ENCODE measurements at places on chromosomes 5 and 9.

DNA sequence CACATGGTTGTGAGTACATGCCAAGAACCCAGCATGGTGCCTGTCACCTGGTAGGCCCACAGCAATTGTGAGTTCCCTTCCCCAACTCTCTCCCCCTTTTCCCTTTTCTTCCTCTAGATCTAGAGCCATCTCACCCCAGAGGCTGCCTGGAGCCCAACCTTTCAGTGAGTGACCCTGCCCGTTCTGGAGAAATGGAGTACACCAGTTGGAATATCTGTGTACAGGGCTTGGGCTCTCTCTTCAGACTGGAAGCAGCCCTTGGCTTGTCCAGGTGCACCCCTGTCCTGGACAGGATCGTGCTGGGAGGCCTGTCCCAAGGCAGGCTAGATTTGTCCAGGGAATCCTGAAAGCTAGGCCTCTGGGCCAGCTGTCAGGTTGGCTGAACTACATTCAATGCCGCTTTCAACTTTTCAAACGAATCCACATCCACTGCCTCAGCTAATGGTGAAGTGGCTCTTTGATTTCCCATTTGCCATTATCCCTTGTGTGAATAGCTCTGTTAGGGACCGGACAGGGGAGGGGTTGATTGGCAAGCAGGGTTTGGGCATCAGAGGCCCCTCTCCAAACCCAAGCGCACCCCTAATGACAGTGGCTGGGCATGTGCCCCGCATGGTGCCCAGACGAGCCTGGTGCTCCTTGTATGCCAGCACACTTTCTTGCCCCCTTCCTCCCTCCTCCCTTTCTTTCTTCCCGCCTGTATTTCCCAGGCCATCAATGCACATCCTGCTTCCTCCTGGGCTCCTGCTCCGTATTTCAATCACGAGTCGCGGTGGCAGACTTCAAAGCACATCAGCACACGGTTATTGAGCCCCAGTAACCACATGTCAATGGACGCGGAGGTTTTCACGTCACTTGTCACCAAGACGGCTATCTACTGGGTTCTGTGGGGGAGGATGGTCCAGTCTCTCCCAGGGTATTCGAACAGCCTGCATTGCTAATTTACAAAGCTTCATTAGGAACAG lies 211.2 kb downstream of the DAB2IP start:
- no peak for DNase-seq

- DNase-seq = no peak
Measured at GRCh38 chr9:79247021-79247420, 324.7 kb upstream of the TLE4 start.

GRCh38 chr9:88235615-88236014 lies 97.3 kb upstream of the SPATA31C2 start:
- no peak for DNase-seq

- no peak for DNase-seq
Measured at GRCh38 chr5:113364466-113364865, 70.3 kb downstream of the TSSK1B start.

GRCh38 chr5:66565878-66566277 lies 30.3 kb upstream of the MAST4 start:
- no peak for DNase-seq

DNA sequence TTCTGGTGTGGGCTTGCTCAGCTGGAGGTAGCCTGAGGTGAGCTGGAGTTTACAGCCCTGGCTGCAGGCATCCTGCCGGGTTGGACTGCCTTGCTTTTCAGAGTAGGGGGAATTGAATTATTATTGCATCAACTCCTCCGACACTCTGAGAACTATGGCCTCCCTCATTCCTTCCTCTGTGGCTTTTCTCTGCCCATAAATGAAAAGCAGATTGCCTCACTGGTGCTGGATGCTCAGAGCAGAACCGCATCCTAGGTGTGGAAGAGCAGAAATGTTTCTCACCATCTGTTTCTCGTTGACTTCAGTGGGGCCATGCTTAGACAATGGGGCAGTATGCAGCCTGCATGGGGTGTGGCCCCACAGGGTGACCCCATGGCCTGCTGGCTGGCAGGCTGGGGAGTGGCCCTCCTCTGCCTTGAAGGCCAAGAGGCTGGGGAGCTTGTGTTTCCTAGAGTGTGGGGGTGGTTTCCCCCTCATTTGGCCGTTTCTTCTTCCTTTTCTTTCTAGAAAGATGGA lies 27.3 kb upstream of the TGFBI start:
- no peak for DNase-seq

- DNase-seq = no peak
Measured at GRCh38 chr5:9498541-9499497, 47.1 kb downstream of the SEMA5A start.

DNA sequence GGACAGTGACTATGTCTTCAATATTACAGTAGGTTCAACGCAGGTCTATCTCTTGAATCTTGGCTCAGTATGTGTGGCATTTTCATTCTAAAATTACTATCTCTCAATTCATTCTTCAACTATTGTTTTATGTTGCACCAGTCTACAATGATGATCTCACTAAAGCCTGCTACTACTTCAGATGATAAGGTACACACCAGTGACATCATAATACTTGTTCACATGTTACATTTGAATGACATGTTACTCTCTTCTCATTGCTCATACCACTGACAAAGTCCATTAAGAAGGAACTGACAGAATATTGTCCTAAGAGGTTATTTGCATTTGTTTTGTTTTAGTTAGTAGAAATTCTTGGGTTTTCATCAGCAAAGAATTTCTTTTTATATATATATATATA lies 165.2 kb upstream of the ST8SIA4 start:
- DNase-seq = no peak

- DNase-seq = no peak
Measured at GRCh38 chr5:151578326-151579025, 12.7 kb downstream of the FAT2 start.

DNA sequence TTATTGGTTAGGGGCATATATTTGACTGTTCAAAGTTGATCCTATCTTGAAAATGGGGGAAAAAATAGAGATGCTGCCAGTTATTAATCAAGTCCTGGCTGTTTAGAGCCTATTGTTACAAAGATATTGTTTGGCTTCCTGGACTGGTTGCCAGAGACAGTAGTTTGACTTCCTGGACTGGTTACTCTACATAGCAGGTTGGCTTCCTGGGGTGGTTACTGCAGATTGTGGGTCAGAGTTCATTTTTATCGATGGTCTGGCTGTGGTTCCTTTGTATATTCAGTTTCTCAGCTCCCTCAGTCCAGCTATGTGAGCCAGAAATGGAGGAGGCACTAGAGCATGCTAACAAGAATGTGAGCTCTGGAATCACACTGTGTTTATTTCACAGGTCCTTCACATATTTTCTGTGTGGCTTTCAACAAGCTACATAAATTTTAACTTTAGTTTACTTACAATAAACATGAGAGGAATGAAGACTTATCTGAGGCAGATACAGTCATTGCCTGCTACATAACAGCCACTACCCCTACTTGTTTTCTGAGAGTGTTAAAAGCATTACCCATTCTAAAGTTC lies 137.6 kb downstream of the TRPM3 start:
- no peak for DNase-seq

DNA sequence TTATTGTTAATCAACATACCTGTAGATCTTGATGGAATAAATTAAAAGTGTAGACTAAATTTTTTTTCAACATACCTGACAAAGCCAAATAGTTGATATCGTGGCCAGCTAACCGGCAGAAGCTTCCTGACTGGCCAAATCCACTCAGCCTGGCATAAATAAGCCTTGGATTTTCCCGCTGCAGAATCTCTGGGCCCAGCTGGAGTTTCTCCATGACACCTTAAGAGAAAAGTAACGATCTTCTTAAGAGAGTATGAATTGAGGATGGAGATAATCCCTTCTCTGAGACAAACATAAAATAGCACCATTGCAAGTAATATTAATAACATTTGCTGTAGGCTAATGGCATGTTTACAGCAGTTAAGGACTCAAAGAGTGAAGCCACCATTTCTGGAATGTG lies 2.2 kb downstream of the AMACR start:
- DNase-seq = no peak

DNA sequence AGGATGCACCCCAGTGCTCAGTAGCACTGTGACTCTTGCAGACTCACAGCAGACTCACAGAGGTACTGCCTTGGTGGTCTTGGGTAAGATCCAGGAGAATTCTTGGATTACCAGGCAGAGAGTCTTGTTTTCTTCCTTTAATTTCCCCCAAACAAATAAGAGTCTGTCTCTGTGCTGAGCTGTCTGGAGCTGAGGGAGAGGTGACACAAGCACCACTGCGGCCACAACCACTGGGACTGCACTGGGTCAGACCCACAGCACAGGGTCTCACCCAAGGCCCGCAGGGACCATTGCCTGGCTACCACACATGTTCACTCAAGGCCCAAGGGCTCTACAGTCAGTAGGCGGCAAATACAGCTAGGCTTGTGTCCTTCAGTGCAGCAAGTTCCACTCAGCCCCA lies 11.4 kb upstream of the YTHDC2 start:
- DNase-seq = no peak

DNA sequence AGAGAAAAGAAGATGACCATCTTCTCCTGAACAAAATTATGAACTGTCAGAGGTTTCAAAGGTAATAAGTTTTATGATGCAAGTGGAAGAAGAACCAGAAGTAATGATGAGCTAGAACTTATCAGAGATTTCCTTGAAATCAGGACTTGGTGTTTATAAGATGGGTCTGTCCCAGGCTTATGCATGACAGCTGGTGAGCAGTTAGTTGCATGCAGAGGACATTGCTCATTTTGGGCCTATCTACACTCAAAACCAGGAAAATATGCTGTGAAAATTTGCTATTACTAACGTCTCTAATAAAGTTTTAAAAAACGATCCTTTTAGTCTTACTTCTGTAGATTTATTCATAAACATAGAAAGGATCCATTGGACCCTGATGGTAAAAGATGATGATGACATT lies 6.6 kb upstream of the STC2 start:
- no peak for DNase-seq

DNA sequence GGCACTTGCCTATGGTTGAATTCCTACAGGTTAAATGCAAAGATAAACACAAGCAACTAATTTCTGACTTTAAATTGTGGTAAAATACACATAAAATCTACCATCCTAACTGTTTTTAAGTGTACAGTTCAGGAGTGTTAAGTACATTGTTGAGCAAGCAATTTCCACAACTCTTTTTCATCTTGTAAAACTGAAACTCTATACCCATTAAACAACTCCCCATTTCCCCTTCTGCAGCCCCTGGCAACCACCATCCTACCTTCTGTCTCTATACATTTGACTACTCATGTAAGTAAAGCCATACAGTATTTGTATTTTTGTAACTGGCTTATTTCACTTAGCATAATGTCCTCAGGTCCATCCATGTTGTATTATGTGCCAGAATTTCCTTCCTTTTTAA lies 38.5 kb upstream of the STX17 start:
- DNase-seq = no peak

DNA sequence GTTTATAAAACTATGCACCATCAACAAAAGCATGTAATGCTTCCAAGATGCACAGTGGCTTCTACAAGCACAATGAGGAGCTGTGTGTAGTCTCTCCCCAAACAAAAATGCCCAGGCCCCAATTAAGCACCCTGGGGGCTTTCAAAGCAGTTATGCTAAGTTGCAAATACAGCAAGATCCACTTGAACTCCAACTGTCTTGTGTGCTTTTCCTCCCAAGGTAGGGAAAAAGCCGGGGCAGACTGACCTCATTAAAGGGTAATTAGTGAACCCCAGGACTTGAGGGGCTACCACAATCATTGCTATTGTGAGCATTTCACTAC lies 13.1 kb downstream of the ZNF608 start:
- DNase-seq = no peak

GRCh38 chr9:15086778-15087324 lies 176.6 kb upstream of the FREM1 start:
- no peak for DNase-seq

DNA sequence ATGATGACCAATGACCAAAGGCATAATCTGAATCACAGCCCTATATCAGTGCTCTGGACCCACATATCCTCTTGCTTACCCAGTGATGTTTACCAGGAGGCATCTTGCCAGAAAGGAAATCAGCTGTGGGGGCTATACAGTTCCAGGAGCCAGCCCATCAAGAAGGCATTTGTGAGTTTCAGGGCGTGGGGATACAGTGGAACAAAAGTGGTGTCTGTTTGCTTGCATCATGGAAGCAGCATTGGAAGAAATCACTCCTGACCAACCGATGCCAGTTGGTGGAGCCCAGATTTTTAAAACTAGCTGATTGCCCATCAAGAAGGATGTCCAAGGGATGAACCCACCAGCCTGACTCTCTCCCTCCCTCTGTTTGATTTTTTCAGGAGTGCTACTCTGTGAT lies 106.5 kb upstream of the EGFLAM start:
- no peak for DNase-seq

DNA sequence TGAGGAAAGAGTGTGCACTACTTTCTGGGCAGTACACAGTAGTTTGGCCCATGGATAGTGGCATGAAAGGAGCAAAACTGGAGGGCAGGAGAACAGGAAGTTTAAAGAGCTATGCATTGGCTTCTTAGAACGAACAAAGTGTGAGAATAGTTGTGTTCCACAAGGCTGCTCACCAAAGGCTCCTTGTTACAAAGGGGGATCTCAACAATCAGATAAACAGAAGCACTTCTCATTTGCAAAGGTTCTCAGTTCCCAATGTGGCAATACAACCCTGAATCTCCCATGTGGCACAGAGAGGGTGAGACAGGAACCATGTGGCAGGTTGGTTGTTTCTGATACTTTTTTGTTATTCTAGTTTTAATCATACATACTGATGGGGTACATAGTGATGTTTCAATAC lies 158.4 kb downstream of the CARTPT start:
- DNase-seq = no peak

GRCh38 chr5:149223081-149223848 lies 48.4 kb upstream of the AFAP1L1 start:
- no peak for DNase-seq

DNA sequence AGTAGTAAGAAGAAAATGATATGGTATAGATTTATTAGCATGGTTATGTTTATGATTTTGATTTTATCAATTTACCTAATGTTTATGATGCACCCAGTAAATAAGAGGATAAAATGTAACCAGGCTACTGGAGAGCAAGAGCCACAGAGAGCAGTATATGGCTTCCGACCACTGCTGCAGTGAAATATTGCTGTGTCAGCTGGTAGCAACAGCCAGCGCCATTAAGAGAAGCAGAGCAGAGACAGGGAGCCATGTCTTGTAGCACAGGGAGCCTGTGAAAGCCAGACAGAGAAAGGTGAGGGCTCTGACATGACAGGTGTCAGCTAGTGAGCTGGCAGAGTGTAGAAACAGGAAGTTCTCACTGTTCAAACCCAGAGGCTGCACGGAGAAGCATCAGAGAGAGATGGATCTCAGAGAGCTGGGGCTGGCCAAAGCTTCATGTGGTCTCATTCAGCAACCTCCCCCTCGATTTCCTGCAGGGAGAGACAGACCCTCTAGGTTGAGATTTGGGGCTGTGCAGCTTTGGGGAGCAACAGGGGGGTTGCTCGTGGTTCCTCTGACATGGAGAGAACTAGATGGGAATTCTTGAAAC lies 202.1 kb downstream of the MED10 start:
- DNase-seq = no peak

GRCh38 chr5:148928141-148928540 lies 101.7 kb downstream of the ADRB2 start:
- no peak for DNase-seq

DNA sequence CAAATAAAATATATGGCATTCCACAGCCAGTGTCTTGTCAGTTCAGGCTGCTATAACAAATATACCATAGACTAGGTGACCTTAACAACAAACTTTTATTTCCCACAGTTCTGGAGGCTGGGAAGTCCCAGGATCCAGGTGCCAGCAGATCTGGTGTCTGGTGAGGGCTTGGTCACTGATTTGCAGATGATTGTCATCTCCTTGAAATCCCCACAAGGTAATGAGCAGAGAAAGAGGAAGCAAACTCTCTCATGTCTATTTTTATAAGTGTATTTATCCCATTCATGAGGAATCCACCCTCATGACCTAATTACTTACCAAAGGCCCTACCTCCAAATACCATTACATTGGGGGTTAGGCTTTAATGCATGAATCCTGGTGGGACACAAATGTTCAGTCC lies 663.2 kb downstream of the TLR4 start:
- no peak for DNase-seq

Measured in ovary (tissue), 10 donors.